ENCODE measurements at places on chromosomes 3 and 15. TPM values are rescaled to one million over a fixed set of nuclear protein-coding genes. Genes with fewer than 3 reads are reported as not detected.

GRCh38 chr3:157330206-157330605 is 106.4 kb upstream of the PTX3 start:
- DNase-seq = no peak

The SLC22A14 gene
- total RNA-seq = 0.10 TPM

The PYGO1 gene
- 0.06 TPM for total RNA-seq

DNA sequence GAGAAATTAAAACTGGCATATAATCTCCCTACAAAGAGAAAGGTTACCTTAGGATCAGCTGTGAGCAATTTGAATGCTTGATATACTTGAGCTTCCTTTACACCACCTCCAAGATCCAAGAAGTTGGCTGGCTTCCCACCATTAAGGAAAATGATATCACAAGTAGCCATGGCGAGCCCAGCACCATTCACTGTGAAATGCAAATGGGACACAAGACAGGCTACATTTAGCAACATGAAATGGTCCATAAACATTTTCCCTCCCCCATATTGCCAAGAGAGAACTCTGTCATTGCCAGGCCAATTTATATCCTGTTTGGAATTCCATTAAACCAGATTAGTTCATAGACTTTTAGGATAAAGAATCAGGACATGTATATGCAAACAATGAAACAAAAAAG is 158.7 kb downstream of the SUCLG2 start:
- DNase-seq = no peak

- no peak for DNase-seq
Observed at GRCh38 chr3:122081543-122082247, 26.5 kb downstream of the CD86 start.

DNA sequence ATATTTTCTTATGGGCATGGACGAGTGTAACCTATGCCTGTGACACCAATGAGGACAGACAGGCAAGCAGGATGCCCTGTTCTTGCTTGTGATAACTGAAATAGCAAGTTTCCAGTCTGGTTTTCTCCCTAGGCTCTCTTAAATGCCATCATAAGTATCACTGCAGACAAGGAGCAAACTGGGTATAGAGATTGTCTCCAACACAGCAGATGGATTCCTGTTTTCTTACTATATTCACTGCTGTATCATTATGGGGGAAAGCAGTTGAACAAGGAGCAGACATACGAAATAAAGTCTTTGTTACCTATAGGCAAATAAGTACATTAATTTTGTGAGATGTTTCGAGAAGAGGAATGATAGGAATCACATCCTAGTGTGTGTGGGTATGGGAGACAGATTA is 178.0 kb upstream of the TBL1XR1 start:
- DNase-seq = no peak

The NUP210 gene
- 123 TPM for total RNA-seq

- no peak for DNase-seq
Observed at GRCh38 chr3:72214066-72214951, 429.4 kb upstream of the PROK2 start.

The CCDC13 gene
- total RNA-seq = 1.2 TPM

The SLC12A1 gene
- total RNA-seq = not detected

DNA sequence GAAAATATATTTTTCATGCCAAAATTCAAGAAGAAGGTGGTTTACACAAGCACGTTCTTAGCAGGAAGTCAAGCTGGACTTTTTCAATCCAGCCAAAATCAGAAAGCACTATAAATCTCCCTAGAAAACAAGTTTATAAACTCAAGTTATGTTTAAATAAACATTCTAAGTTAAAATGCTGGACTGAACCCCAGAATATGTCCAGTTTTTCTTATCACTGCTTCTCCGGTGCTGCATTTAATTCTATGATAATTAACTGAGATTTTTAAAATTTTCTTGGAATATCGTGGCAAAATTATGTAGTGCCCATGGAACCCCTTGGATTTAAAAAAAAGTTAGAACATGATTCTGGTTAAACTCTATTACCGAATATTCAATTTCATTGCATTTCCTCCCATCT is 218.2 kb upstream of the MDFIC2 start:
- DNase-seq = no peak

The CADM2 gene
- not detected for total RNA-seq

DNA sequence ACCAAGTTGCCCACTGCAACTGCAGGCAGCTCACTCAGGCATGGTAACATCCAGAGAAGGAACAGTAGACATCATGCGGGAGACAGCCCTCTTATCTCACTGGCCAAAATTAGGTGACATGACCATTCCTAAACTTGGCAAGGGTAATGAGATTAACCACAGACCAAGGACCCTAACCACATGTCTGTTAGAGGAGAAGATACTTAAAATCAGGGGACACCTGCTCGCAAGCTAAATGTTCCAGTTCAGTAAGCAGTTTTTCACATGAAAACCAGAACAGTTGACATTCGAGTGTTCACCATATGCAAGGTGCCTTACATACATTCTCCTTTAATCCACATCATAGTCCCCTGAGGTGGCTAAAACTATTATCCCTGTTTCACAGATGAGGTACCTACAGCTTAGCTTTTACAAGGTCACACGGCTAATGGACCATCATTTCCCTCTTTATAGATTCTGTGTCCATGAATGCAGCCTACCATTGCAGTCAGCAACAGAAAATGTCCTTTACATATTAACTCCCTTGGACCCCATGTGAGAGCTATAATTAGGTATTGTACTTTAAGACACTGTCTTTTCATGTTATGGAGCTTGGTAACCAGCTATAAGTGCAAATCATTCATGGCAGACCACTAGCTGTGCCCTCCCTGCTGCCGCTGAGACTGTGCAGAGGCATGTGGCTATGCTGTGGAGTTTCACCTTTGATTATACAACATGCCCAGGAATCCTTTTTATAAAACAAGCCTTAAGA is 154.1 kb downstream of the LIPC start:
- no peak for DNase-seq

- no peak for DNase-seq
Observed at GRCh38 chr3:187352581-187353575, 15.3 kb upstream of the RTP4 start.

The MUSTN1 gene
- 3.1 TPM for total RNA-seq

GRCh38 chr3:102511168-102511567 is 76.4 kb downstream of the ZPLD1 start:
- no peak for DNase-seq

DNA sequence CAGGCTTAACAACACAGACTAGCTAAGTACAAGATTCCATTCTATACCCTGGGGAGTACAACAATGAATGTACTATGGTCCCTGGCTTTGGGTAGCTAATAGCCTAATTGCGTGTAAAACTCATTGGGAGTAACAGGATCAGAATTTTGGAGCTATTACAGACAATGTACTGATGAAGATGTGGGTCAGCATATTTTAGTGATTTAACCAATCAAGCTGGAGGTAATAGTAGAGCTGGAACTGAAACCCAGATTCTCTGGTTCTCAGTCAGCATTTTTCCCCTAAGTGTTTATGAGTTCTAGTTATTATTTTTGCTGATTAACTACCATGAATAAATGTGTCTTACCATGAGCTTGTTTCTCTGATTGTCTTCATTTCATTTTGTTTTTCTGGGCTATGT is 578.7 kb downstream of the NLGN1 start:
- DNase-seq = no peak

GRCh38 chr3:45211466-45212094 is 14.5 kb downstream of the TMEM158 start:
- DNase-seq = no peak

- DNase-seq = no peak
Observed at GRCh38 chr15:68508485-68509189, 70.2 kb upstream of the CORO2B start.

The PDZRN3 gene
- total RNA-seq = not detected

The PLIN1 gene
- not detected for total RNA-seq

The ITIH3 gene
- 0.76 TPM for total RNA-seq

The TMEM44 gene
- 2.0 TPM for total RNA-seq

DNA sequence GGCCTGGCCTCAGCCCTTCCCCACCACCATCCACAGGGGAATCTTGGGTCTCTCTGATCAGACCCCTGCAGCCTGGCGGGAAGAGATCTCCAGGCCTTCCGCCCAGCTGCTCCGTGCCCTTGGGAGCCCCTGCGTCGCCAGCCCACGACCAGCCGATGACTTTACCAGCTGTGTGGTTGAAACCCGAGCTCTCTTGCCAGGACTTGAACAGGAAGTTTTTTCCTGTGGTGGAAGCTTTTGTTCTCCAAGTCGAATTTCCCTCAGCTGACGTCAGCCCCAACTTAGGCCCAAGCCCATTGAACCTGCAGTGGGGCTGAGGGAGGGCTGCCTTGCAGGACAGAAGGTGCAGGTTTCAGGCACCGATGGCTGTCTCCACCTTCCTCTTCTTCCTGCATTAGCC is 51.7 kb upstream of the SMAD3 start:
- no peak for DNase-seq

DNA sequence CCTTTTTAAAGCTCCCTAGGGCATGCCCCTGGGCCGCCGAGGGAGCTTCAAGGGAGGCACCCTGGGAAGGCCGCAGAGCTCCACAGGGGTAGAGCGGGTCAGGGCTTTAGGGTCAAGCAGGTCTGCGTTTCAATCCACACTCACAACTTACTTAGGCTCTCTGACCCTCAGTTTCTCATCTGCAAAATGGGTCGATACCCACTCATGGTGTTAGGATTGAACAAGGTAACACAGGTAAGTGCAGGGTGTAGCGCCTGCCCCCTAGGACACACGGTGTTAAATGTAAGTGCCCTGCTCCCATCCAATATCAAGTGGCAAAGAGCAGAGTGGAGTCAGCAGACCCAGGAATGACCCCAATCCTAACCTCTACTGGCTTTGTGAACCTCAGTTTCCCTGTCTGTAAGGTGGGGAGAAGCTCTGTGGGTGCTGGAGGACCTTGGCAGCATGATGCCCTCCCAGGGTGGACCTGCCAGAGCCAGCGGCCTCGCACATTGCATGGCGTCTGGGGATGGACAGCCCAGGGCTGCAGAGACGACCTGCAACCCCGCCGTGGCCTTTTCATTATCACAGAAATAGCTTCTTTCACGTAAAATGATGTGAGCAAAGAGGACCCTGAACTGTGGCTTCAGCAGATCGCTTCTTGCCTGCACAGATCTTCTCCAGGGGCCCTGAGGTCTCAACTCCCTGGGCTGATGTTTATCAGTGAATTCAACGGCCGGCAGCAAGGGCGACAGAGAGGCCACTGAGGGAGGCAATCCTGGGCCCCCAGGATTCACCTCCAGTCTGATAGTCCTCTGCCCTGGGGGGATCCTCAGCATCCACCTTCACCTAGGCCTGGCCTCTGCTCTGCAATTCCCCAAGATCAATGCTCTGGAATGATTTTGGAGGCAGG is 138.5 kb downstream of the CHSY1 start:
- DNase-seq = no peak

The CD200 gene
- 2.9 TPM for total RNA-seq

All from T-cell (primary cell).